Left ventricle myocardium superior (tissue), 1 donor: ENCODE measurements at places on chromosomes 6 and 20. TPM values are rescaled to one million over a fixed set of nuclear protein-coding genes. Genes with fewer than 3 reads are reported as not detected.

- no peak for DNase-seq
These were observed 49.0 kb upstream of the ANKEF1 start for GRCh38 chr20:9985773-9986172.

GTSF1L gene
- total RNA-seq, result not detected

- DNase-seq, result no peak
These were observed 24.6 kb downstream of the MYLK4 start for GRCh38 chr6:2725999-2726567.

LAMA4 gene
- total RNA-seq, result 50.6 TPM

DNA sequence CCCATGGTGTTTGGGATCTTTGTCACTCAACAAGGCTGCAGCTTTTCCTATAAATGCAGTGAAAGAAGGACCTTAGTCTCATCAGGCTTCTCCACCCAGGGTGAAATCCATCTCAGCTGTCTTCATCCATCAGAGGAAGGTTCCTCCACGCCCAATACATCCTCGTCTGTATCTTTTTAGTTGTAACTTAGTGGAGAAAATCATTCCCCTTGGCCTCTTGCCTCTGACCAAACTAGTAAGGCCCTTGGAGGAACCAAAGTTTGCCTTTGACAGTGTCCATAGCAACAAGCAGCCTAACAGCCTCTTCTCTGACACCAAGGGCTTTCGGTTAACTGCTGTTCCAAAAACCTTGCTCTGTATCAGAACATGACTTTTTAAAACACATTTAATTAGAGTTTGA, 230.3 kb upstream of the ECI2 start:
- no peak for DNase-seq

DNA sequence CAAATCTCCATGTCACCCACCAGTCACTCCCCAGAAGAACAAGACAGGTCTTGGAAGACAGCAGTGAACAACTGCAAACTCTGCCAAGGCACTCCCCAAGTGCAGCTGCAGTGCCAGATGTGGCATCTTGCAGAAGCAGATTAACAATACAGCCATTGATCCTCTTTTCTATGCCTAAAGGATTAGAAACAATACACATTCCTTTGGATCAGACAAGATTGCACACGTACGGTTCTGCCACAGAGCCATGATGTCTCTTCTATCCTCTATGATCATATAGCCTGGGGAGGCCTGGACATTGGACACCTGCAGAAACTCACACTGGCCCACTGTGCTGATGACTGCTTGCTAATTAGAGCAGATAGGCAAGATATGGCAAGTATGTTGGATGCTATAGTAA, 155.9 kb downstream of the MYLK4 start:
- no peak for DNase-seq

- DNase-seq, result no peak
These were observed 3.8 kb downstream of the DIDO1 start for GRCh38 chr20:62922451-62922921.

- no peak for DNase-seq
These were observed 45.4 kb downstream of the EZR start for GRCh38 chr6:158773581-158774449.
